ENCODE measurements at places on chromosomes 12 and 14. TPM values are rescaled to one million over a fixed set of nuclear protein-coding genes. Genes with fewer than 3 reads are reported as not detected.

SIX1 gene
- 0.70 TPM for total RNA-seq

RPS6KA5 gene
- 43.5 TPM for total RNA-seq

HOXC5 gene
- not detected for total RNA-seq

RNF212B gene
- not detected for total RNA-seq

CABP1 gene
- total RNA-seq = not detected

BCL2L2 gene
- total RNA-seq = 8.0 TPM

SERPINA10 gene
- not detected for total RNA-seq

EMP1 gene
- total RNA-seq = 3.4 TPM

RNFT2 gene
- 8.3 TPM for total RNA-seq

KRT83 gene
- not detected for total RNA-seq

HVCN1 gene
- total RNA-seq = 14.2 TPM
